Dermis microvascular lymphatic vessel endothelial cell (primary cell): ENCODE measurements at places on chromosomes 2 and 18. TPM values are rescaled to one million over a fixed set of nuclear protein-coding genes. Genes with fewer than 3 reads are reported as not detected.

GRCh38 chr2:70706026-70706795 lies 61.8 kb downstream of the ADD2 start:
- DNase-seq = no peak

DNA sequence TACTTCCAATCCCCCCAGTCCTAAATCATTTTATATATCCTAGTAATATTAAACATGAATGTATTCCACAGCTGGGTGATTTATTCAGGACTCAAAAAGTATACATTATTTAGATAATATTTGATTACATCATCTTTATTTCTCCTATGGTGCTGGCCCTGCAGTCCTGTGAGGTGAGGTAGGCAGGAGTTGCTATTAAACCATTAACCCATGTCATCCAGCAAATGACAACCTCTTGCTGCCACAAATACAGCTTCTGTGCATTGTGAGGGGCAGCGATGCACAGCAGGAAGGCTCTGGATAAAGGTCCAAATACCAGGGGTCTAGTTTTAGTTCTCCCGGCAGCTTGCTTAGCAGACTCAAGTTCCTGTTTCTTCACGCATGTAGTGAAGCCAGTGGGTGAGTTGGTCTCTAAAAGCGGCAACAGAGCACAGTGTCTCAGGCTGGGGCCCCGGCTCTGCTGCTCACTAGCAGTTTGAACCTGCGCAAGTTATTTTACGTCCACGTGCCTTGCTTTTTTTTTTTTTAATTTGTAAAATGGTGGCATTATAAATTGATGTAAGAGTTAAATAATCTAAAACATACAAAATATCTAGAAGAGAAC lies 36.1 kb downstream of the INSIG2 start:
- DNase-seq = no peak

DNA sequence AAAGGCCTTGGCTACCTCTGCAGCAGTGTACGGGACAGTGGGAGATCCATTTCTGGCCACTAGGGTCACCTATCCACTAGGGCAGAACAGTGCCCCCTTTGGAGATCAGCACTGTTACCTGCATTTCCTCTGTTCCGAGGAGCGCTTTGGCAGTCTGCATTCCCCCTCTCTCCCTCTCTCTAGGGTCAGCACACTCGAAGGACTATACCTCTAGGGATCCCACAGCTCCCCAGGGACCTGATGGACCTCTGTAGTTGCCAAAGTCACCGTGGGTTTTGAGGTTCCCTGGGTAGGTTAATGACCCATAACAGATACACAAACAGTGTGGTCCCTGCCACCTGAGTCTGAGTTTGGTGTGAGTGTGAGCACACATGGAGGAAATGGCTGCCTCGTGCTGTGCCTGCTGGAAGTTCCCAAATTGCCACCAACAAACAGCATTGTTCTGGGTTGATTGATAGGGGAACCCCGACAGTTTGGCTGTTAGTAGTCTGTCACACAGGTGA lies 99.8 kb upstream of the VWC2L start:
- DNase-seq = no peak

GRCh38 chr2:45714679-45715078 lies 63.2 kb downstream of the PRKCE start:
- no peak for DNase-seq

SERPINB11 gene
- not detected in 2 replicates for total RNA-seq

VWA3B gene
- 0.13 TPM in 1 of 2 replicates, not detected in the other for total RNA-seq

DNA sequence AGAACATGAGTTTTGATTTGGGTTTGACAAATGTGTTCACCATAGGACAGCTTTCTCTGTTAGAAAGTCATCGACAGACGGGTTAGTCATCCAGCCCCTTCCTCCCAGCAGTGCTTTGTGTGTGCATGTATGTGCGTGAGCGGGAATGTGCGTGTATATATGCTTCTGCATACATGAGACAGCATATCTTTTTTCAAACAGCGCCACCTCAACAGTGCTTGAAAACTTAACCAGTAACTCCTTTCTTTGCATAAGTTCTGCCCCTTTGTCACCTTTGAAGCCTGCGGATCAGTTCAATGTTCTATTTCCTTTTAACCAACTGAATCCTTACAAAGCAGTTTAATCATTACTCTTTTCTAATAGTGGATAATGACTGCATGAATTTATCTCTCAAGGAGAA lies 351.4 kb downstream of the LPIN1 start:
- no peak for DNase-seq

TEKT4 gene
- total RNA-seq = not detected in 2 replicates

- DNase-seq = no peak
Measured at GRCh38 chr2:128631698-128632500, 313.2 kb upstream of the HS6ST1 start.

DNA sequence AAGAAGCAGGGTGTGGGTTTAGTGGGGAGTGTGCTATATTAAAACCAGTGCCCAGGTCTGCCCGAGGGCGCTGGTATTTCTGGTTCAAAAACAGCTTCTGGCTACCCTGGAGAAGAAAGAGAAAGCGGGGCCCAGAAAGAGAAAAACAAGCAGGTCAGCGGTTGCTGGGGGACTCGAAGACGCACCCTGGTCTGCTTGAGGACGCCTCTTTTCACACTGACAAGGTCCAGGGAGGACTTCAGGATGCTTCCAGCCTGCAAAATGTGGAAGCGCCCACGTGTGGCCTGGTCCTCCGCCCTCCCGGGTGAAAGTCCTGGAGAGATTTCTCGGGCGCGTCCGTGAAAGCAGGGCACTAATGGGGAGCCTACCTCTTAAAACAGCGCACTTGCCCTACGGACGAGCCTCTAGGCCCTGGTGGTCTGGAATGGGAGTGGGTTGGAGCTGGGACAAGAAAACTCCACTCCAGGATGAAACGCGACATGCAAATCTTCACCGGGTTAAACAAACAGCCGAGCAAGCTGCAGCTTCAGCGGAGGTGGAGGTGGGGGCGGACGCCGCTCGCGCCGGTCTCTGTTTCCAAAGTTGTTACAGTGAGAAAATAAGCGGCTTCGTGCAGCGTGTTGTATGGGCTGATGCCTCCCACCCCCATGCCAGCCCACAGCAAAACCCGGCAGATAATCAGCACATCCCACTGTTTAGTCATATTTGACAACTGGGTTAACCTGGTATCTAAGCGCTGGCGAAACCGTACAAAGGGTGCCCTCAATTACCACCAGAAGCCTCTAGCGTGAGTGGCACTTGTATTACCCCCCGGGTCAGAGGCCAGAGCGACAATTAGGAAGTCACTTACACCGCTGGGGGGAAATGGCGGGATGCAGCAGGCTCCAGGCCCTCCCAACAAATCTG lies 1.1 kb upstream of the SP9 start:
- no peak for DNase-seq

RNF125 gene
- 4.4 and 4.5 TPM in 2 replicates for total RNA-seq

SDC1 gene
- 2.6 and 16.3 TPM in 2 replicates for total RNA-seq

DNA sequence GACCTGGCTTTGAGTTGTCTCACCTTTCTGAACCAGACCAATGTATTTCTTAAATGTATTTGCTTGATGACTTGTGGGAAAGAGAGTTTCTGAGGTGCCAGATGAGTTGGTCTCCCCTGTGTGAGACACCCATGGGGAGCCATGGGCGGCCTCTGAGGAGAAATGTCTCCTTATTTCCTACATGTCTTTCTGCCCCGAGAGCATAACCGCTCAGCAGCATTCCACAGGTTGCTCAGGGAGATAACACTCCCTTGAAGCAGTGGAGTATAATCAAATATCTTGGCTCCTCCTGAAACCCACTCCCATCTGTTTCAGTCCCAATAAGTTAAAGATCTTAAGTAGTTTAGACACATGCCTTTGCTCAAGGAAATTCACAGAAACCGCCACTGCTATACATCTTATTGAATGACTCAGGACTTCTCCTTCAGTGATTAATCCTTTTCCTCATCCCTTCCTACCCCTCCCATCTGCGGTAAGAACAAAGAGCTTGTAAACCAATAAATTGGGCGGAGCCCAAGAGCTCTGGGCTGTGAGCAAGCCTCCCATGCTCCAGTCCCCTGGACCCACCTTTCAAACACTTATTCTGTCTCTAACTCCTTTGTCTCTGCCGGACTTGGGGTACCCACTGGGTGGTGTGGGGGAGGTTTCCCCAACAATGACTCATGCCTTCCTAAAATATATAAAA lies 285.5 kb upstream of the LRRTM4 start:
- no peak for DNase-seq

DNA sequence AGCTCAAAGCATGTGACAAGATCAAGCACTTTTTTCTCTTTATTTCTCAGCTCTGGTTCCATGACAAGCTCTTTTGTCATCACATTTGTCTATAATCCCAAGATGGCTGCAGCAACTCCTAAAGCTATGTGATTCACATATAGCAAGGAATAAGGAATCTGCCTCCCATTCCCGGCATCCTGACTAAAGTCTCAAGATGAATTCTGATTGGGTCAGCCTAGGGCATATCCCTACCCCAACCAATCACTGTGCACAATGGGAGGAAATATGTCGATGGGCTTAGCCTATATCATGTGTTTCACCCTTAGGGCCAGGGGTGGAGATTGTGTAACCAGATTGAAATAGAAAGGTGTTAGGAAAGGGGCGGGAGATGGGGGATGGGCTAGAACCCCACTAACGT lies 23.1 kb upstream of the COLEC12 start:
- no peak for DNase-seq

DNA sequence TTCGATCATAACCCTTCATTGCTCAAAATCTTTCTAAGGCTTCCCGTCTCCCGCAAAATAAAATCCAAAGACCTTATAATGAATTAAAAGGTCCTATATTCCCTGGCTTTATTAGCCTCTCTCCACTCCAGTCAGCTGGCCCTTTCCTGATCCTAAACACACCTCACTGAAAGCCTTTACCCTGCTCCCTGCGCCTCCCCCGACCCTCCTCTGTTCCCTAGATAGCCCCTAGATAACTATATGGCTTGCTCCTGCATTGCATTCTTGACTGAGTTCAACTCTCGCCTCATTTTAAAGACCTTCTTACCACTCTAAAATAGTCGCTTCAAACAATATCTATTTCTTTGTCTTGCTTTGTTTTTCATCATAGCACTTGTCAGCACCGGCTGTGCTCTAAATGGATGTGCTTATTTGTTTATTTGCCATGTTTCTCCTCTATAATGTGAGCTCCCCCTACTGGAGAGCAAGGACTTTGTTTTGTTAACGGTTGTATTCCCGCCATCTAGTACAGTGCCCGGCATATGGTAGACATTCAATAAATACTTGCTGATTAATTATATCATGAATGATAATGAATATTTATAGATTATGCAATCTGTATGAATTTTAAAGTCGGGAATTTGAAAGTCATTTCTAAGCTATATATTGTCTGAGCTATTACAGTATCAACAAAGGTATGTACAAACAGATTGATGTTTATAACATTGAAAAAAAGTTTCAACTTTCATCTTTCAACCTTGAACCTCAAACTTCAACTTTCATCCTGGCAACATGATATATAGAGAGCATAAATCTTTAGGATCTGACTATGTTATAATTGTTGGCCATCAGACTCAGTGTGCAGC lies 32.4 kb upstream of the VIT start:
- peak; percentile 80 for DNase-seq

DNA sequence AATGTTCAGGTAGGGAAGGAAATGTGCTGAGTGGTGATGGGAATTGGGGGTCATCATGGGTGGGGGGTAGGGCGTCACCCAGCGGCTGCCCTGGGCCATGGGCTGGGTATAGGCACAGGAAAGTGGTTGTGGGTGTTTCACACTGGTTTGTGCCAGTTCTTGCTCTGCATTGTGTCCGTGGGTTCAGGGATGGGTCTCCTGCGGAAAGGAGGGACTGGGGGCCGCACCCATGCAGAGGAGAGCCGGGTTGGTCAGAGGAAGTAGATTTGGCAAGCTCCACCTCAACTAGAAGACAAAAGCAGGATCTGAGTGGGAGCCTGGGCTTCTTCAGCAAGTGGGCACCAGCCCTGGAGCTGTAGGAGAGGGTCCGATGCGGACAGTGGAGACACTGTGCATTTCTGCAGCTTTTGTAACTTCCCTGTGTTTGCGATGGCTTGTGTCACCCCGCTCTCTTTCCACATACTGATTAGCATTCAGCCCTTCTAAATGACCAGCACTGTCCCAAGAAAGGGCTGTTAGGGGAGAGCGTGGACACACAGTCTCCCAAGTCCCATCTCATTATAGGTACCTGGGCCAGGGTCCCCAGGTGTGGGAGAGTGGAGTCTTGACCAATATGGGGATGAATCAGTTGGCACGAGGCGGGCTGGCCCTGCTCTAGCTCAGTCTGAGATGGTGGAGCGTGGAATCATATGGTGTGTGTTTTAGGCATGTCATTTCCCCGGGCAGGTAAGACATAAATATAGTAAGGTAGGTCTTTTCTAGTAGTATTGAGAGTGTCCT lies 67.2 kb downstream of the LRRFIP1 start:
- no peak for DNase-seq

- DNase-seq = peak; percentile 9
Measured at GRCh38 chr2:210445116-210445707, 31.3 kb downstream of the LANCL1 start.

DNA sequence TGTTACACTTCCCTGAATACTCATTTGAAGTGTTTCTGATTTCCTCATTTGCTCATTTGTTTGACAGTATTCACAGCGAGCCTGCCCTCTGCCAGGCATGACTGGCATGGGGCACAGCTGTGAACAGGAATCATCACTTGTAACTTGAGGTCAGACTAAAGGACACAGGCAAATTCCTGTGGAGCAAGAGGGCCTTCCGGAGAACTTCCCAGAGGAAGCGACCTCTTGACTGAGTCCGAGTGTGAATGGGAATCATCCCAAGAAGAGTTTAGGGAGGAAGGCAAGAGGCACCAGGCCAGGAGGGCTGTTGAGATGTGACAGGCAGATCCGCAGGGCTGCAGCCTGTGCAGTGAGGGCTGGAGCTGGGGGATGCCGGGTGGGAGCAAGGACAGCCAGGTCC lies 45.4 kb downstream of the LIMS1 start:
- peak; percentile 60 for DNase-seq

MAT2A gene
- 89.1 and 116 TPM in 2 replicates for total RNA-seq

DNA sequence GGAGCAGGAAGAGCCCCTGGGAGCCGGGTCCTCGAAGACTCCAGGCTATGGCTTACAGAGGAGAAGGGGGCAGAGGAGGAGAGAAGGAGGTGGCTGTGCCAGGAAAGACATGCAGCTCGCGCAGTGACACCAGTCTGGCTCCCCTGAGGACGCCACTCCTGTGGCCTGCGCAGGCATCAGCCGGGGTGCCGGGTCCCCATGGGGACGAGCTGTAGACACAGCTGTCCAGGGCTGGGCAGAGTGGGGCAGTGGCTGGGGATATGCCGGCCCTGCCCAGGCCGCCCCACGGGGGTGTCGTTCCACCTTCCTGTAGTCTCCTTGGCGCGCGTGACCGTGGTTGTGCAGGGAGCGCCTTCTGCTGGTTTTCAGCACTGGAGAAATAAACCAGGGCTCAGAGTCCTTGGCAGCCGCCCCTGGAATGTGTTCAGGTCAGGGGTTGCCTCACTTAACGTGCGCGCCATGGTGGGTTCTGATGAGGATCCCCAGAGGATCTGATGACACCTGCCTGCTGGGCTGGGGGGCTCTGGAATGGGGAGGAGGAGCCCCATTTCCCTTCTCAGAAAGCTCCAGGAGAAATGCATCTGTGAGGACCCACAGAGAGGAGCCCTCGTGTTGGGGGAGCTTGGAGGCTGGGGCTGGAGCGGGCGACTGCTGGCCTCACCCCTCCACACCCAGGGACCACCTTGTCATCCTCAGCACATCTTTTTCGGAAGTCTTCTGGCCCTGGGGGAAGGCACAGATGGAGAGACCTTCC lies 26.7 kb downstream of the RAMP1 start:
- DNase-seq = no peak
